ENCODE measurements at places on chromosomes 5 and 9. TPM values are rescaled to one million over a fixed set of nuclear protein-coding genes. Genes with fewer than 3 reads are reported as not detected.

The TUT7 gene
- 27.2 TPM for total RNA-seq

The PCDHB4 gene
- 0.17 TPM for total RNA-seq

DNA sequence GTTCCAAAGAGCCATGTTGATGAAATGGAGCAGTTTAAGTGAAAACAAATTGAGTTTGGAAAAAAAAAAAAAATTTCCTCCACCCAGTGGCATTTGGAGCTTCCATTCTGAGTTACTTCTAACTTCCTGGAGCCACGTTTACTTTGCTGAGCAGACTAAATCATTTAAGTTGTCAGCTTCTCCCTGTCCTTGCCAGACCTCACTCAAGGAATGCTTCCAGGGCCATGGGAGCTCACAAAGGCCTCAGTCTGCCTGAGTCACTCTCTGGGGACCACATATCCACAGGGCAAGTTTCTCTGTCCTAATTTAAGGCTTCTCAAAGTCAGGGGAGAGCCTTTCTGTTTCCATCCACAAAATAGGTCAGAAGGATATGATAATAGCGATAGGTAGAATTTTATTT lies 210.3 kb upstream of the TNC start:
- DNase-seq: no peak

- DNase-seq: no peak
These were observed 38.9 kb upstream of the EGFL7 start for GRCh38 chr9:136623842-136624183.

- no peak for DNase-seq
These were observed 9.8 kb downstream of the NHP2 start for GRCh38 chr5:178143901-178144300.

- no peak for DNase-seq
These were observed 14.6 kb downstream of the SMARCA2 start for GRCh38 chr9:2029666-2030170.

DNA sequence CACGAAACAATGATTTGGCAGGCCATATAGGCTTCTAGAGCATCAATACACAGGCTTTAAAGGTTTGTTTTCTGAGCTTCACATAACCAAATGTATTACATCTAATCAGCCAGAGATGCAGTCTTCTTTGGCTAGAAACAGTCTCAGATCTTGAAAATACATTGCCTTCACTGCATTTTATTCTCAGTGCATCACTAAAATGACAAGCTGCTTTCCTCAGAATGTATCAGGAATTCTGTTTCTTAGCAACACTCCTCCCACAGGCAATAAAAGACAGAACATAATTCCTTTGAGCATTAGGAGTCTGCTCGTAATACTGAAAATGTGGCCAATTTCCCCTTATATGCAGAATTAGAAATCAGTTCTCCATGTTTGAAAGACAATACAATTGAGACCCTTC lies 36.9 kb downstream of the FEM1C start:
- DNase-seq: no peak

All from dermis blood vessel endothelial cell (primary cell).